Cardiac muscle cell (in vitro differentiated cells and primary cell): ENCODE measurements at places on chromosomes 4 and X. TPM values are rescaled to one million over a fixed set of nuclear protein-coding genes. Genes with fewer than 3 reads are reported as not detected.

Gene PCDH10
- 1.1 and 3.0 TPM in 2 replicates for total RNA-seq

Gene VCX2
- total RNA-seq = not detected in 2 replicates

Gene VEGFC
- 3.5 and 4.3 TPM in 2 replicates for total RNA-seq

Gene LUZP4
- total RNA-seq = not detected in 2 replicates

Gene EBP
- total RNA-seq = 74.5 and 141 TPM in 2 replicates

Gene RNF150
- 31.3 and 57.4 TPM in 2 replicates for total RNA-seq

GRCh38 chr4:124276461-124276860 lies 436.1 kb downstream of the ANKRD50 start:
- no peak for DNase-seq
- peaks cover 8% of the 10 kb centered on the region for H3K4me1 ChIP-seq
- H3K27me3 ChIP-seq = no peaks in the 10 kb centered on the region

GRCh38 chr4:129335276-129335675 lies 239.3 kb downstream of the C4orf33 start:
- DNase-seq = no peak
- H3K27me3 ChIP-seq = peaks cover 6% of the 10 kb centered on the region
- H3K27ac ChIP-seq = no peak overlapping the region
- no peaks in the 10 kb centered on the region for H3K36me3 ChIP-seq

- no peaks in the 10 kb centered on the region for H3K27me3 ChIP-seq
- no peak overlapping the region for H3K4me3 ChIP-seq
- no peaks in the 10 kb centered on the region for H3K4me1 ChIP-seq
- H3K27ac ChIP-seq = no peak overlapping the region
Observed at GRCh38 chr4:85445050-85445639, 29.8 kb upstream of the ARHGAP24 start.

- H3K27ac ChIP-seq = no peak overlapping the region
- no peaks in the 10 kb centered on the region for H3K36me3 ChIP-seq
- no peaks in the 10 kb centered on the region for H3K4me1 ChIP-seq
- H3K4me3 ChIP-seq = no peak overlapping the region
- H3K27me3 ChIP-seq = no peaks in the 10 kb centered on the region
- DNase-seq = no peak
Observed at GRCh38 chr4:131584587-131584986, 1564.5 kb upstream of the PCDH10 start.

DNA sequence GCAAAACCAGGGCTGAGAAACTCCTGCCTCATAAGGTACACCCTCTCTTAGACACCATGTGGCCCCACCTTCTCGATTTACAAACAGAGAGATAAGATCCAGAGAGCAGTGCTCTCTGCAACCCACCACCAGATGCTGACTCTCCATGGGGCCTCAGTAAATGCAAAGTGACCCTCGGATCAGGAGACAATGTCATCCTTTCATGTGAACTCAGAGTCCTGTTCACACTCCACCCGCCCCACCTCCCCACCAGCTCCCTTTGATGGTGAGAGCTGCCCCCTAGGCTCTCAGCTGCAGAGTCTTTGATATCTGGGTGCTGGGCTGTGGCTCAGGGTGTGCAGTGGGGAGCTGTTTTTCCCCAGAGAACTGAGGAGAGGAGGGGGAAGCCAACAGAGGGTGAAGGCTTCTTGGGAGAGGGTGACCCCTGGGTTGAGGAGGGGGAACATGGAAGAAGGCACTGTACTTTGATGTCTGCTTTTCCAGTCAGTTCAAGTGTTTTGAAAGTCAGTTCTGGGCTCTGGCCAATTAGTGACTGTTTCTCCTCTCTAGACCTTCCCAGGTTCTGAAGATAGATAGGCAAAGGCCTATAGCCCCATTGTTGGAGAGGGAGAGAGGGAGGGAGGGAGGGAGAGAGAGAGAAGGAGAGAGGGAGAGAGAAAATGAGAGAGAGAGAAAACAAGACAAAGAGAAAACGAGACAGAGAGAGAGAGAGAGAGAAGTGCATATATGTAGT lies 88.2 kb downstream of the SCD5 start:
- no peak overlapping the region for H3K27ac ChIP-seq
- no peak overlapping the region for H3K4me3 ChIP-seq
- H3K27me3 ChIP-seq = peaks cover 17% of the 10 kb centered on the region

DNA sequence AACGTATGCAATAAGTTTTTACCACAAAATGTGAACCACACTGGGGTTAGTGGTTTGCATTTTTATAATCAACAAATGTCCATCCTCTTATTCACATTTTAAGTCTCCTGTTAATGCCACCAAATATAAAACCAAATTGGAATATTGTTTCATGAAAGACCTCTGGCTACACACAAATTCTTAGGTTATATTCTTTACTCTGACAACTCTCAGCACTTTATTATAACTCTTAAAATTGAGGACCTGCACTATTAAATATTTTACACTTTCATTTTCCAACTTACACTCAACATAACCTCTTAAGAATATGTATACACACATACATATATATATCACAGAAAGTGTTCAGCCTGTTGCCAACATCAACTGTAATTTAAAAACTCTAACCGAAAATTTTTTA lies 2.8 kb downstream of the PDE5A start:
- no peaks in the 10 kb centered on the region for H3K36me3 ChIP-seq
- no peak for DNase-seq
- H3K4me3 ChIP-seq = no peak overlapping the region
- peaks cover 5% of the 10 kb centered on the region for H3K4me1 ChIP-seq
- H3K27me3 ChIP-seq = peaks cover 30% of the 10 kb centered on the region
- H3K27ac ChIP-seq = no peak overlapping the region

- no peaks in the 10 kb centered on the region for H3K27me3 ChIP-seq
- no peak overlapping the region for H3K27ac ChIP-seq
- H3K4me3 ChIP-seq = no peak overlapping the region
- no peaks in the 10 kb centered on the region for H3K36me3 ChIP-seq
- H3K4me1 ChIP-seq = no peaks in the 10 kb centered on the region
- no peak for DNase-seq
Observed at GRCh38 chrX:129525162-129525561, 1.9 kb upstream of the SMARCA1 start.

DNA sequence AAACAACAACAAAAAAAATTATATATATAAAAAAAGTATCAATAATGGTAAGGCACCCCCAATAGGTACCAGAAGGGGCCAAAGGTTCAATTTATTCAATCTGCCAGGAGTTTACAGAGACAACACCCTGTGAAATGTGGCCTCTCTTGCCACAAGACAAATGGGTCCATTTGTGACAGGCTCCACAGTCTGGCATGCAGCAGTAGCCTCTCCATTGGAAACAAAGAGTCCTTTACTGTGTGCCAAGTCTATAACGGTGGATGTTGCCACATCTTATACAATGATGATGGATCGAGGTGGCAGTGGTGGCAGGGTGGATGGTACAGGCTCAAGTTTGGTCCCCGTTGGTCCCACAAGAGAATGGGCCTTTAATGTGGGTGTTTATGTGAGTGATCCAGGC lies 70.1 kb upstream of the SH3RF1 start:
- H3K27ac ChIP-seq = no peak overlapping the region
- no peaks in the 10 kb centered on the region for H3K36me3 ChIP-seq
- H3K4me3 ChIP-seq = no peak overlapping the region
- DNase-seq = no peak
- H3K4me1 ChIP-seq = no peaks in the 10 kb centered on the region
- H3K27me3 ChIP-seq = no peaks in the 10 kb centered on the region

- no peaks in the 10 kb centered on the region for H3K36me3 ChIP-seq
- no peaks in the 10 kb centered on the region for H3K27me3 ChIP-seq
- no peak overlapping the region for H3K27ac ChIP-seq
- no peaks in the 10 kb centered on the region for H3K4me1 ChIP-seq
- peak; percentile 23 for DNase-seq
Observed at GRCh38 chr4:80619070-80619674, 283.6 kb downstream of the CFAP299 start.

GRCh38 chr4:181168011-181168805 lies 1075.0 kb upstream of the TENM3 start:
- H3K36me3 ChIP-seq = no peaks in the 10 kb centered on the region
- H3K4me1 ChIP-seq = no peaks in the 10 kb centered on the region
- H3K27me3 ChIP-seq = no peaks in the 10 kb centered on the region
- no peak overlapping the region for H3K27ac ChIP-seq
- no peak overlapping the region for H3K4me3 ChIP-seq
- no peak for DNase-seq

- no peak overlapping the region for H3K4me3 ChIP-seq
- no peak overlapping the region for H3K27ac ChIP-seq
- no peaks in the 10 kb centered on the region for H3K4me1 ChIP-seq
- H3K27me3 ChIP-seq = no peaks in the 10 kb centered on the region
- no peaks in the 10 kb centered on the region for H3K36me3 ChIP-seq
Observed at GRCh38 chr4:38292529-38292928, 332.3 kb downstream of the PTTG2 start.

GRCh38 chr4:147194114-147194513 lies 248.4 kb upstream of the TTC29 start:
- H3K4me3 ChIP-seq = no peak overlapping the region
- no peak for DNase-seq
- H3K4me1 ChIP-seq = no peaks in the 10 kb centered on the region
- no peaks in the 10 kb centered on the region for H3K27me3 ChIP-seq
- H3K27ac ChIP-seq = no peak overlapping the region

DNA sequence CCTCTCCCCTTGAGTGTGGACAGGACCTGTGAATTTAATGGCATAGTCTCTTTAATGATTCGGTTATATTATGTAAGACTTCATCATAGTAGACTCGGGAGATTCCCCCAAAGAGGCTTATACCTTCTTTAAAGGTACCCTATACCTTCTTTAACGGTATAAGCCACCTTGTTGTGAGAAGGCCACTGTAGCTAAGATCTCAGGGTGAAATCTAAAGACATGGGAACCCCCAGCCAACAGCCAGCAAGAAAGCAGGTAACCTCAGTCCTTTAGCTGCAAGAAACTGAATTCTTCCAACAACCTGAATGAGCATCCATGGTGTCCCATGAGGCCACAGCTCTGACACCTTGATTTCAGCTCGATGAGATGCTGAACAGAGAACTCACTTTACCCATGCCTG lies 931 bp downstream of the DDX60 start:
- H3K4me1 ChIP-seq = peaks cover 5% of the 10 kb centered on the region
- no peak for DNase-seq
- H3K27ac ChIP-seq = no peak overlapping the region
- H3K4me3 ChIP-seq = no peak overlapping the region
- H3K36me3 ChIP-seq = no peaks in the 10 kb centered on the region

DNA sequence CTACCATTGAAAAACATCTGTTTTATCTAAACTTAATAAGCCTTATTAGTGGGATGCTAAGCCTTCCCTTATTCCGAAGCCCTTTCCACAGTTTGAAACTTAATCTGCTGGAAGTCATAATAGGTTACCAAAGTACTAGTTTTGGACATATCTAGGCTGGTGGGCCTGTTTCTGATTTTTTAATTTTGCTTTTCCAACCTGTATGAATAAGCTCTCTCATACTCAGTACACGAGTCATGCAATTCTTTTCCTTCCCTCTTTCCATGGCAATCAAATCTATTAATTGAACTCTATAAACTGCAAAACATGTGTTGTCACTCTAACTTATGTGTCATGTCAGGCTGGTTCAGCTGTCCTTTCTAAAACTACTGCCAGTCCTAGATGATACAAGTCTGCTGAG lies 91.0 kb downstream of the AMMECR1 start:
- H3K27ac ChIP-seq = no peak overlapping the region
- H3K36me3 ChIP-seq = no peaks in the 10 kb centered on the region
- no peak overlapping the region for H3K4me3 ChIP-seq
- DNase-seq = no peak

- peak overlapping the region; percentile 2 for H3K27ac ChIP-seq
- no peak for DNase-seq
- no peaks in the 10 kb centered on the region for H3K36me3 ChIP-seq
Observed at GRCh38 chr4:20311856-20312255, 60.2 kb downstream of the SLIT2 start.

GRCh38 chrX:24468245-24468644 lies 3.2 kb downstream of the PDK3 start:
- peak overlapping the region; percentile 84 for H3K27ac ChIP-seq
- peaks cover 31% of the 10 kb centered on the region for H3K4me1 ChIP-seq
- H3K36me3 ChIP-seq = no peaks in the 10 kb centered on the region
- H3K27me3 ChIP-seq = no peaks in the 10 kb centered on the region

GRCh38 chr4:21470535-21470934 lies 478.0 kb downstream of the KCNIP4 start:
- peak; percentile 69 for DNase-seq
- H3K4me1 ChIP-seq = no peaks in the 10 kb centered on the region
- H3K27me3 ChIP-seq = no peaks in the 10 kb centered on the region
- H3K36me3 ChIP-seq = no peaks in the 10 kb centered on the region
- no peak overlapping the region for H3K27ac ChIP-seq
- H3K4me3 ChIP-seq = no peak overlapping the region

- no peak overlapping the region for H3K27ac ChIP-seq
- H3K4me1 ChIP-seq = no peaks in the 10 kb centered on the region
Observed at GRCh38 chrX:115719171-115719570, 158.2 kb downstream of the PLS3 start.

DNA sequence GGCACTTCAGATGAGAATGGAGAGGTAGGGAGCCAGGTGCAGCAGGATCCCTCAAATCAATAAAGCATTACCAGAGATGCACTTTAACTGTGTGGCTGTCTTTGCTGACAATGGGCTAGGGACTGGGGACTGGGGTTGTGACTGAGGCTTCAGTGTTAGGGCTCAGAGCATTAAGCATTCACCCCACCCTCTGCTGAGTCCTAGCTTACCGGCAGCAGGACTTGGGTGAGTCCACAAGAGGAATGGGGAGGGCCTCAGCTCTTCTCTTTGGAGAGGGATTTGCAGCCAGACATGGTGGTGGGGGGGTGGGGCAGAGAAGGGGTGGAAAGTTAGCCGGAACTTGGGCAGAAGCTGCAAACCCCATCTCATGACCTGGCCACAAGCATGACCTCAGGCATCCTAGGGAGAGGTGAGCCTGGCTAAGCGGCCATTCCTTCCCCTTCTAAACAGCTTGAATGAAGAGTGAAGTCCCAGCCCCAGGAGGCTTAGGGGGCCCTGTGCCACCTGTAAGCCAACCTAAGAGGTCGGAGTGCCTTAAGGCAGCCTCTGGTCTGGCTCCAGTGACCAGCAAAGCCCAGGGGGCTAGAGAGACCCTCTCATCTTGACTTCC lies 78.4 kb downstream of the STARD8 start:
- no peaks in the 10 kb centered on the region for H3K27me3 ChIP-seq
- H3K4me1 ChIP-seq = no peaks in the 10 kb centered on the region
- H3K36me3 ChIP-seq = no peaks in the 10 kb centered on the region

DNA sequence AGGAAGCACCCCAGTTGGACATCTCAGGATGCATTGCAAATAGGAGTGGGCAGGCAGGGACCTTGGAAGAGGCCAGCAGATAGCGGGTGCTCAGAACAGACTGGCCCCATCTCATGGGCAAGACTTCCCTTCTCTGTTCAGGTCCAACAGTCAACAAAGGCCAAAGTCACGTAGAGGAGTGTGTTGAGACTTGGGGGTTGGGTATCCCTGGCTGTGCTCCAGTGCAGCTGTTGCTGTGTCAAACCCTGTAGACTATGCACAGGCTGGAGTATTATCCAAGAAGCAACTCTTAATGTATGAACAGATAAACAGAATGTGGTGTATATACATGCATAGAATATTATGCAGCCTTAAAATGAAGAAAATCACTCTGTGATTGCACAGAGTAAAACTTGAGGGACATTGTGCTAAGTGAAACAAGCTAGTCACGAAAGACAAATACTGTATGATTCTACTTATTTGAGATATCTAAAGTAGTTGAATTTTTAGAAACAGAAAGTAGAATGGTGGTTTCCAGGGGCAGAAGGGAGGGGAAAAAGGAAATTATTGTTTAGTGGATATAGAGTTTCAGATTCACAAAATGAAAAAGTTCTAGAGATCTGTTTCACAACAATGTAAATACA lies 192.1 kb upstream of the LCORL start:
- DNase-seq = no peak
- H3K27ac ChIP-seq = no peak overlapping the region
- no peaks in the 10 kb centered on the region for H3K36me3 ChIP-seq
- no peak overlapping the region for H3K4me3 ChIP-seq
- no peaks in the 10 kb centered on the region for H3K4me1 ChIP-seq
- H3K27me3 ChIP-seq = no peaks in the 10 kb centered on the region
